ENCODE measurements at places on chromosomes 1 and 21.

DNA sequence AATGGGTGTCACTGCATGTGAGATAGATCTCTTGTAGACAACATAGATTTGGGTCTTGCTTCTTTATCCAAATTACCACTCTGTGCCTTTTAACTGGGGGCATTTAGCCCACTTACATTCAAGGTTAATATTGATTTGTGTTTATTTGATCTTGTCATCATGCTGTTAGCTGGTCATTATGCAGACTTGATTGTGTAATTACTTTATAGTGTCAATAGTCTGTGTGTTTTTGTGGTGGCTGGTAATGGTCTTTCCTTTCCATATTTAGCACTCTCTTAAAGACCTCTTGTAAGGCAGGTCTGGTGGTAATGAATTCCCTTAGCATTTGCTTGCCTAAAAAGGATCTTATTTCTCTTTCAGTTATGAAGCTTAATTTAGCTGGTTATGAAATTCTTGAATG lies 29.6 kb downstream of the ZNF691 start:
- no peak for DNase-seq

- peak; percentile 71 for DNase-seq
These were observed 6.6 kb upstream of the PRRX1 start for GRCh38 chr1:170657275-170657853.

DNA sequence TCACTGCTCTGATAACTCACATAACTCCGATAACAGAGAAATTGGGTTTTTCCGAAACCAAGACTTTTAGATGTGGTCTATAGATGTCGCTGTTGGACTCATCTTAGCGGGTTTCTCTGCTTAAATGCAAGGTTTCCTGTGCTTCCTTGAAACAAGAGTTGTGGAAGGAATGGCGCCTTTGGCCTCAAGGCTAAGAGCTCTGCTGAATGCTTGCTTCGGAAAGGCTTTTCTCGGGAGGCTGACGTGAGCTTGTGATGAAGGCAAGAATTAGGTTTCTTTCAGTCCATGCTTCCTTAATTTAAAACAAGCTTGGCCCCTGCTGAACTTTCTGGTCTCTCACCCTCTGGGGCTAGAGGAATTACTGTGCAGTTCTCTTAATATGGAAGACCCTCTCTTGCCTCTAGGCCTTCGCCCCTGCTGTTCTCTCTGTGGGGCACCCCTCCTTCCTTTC lies 113.5 kb downstream of the MAP3K21 start:
- DNase-seq = peak; percentile 35

DNA sequence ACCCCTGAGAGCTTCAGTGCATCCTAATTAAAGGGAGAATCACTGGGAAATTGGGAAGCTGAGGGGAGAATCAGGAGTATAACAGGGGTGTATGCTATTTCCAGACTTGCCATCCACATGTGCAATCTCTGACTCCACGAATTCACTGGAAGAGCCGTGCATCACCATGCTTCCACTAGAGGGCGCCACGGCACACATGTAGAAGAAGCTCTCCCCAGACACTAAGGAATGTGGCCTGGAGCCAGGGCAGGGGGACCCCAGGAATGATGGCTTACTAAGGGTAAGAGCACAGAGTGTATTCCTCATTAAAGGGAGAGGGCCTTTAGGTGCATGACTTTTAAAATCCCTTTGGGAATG lies 81.5 kb downstream of the ABCA4 start:
- peak; percentile 81 for DNase-seq

DNA sequence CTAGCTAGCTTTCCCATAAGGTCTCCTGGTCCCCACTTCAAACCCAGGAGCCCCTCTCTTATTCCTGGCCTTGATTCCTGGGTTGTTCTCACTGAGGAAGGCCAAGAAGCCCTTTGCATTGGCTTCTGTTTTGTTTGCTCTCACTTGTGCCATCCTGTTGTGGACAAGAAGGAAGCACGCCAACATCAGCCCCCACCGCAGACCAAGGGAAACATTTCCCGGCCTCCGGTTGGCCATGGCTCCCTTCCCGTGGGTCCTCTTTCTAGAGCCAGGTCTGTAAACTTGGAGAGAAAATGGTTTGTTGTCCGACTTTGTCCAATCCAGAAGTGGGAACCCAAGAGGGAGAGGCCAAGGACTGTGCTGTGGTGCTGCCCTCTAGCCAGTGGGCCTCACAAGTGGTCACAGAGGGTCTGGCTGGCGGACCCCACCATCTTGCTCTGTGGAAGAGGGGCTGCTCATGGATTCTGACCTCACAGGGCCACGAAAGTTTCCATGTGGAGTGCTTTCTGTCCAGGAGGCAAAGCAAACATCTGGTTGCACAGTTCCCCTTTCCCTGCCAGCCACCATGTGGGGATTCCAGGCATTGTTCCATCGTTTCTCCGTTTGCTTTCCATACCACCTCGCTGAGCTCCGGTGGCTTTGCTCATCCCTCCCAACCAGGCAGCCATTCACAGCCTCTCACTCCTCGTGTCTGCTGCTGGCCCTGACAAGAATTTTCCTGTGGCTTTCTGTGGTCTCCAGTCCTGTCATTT lies 18.9 kb upstream of the TENT5C start:
- no peak for DNase-seq

DNA sequence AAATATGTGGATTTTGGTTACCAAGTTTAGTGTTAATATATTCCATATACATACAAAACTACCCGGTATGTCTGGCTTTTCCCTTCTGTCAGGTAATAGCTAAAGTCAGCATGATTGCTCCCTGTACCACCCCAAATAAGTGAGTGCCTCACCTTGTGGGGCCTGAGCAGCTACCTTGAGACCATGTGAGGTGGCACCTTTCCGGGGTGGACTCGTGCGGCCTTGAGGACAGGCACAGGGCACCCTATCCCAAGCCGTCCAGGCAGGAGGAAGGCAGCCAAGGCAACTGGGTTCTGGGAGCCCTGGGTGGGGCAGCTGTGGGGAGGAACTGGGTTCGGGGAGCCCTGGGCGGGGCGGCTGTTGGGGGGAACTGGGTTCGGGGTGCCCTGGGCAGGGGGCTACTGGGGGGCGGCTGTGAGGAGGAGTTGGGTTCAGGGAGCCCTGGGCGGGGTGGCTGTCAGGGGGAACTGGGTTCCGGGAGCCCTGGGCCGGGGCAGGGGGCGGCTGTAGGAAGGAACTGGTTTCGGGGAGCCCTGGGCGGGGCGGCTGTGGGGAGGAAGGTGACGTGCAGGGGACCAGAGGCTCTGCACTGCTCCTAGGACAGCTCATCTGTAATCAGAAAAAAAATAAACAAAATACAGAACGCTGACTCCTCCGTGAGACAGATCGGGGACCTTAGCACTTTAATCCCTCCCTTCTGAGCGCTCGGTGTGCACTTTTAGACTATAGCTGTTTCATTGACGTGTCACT lies 63.3 kb downstream of the POFUT2 start:
- DNase-seq = no peak

Data from LHCN-M2 (cell line).